Stimulated activated CD8-positive, alpha-beta memory T cell treated with anti-CD3 and anti-CD28 coated beads, Interleukin-7, amount 100 ng/mL, for 24 hours (primary cell): ENCODE measurements at places on chromosomes 5 and 9.

- DNase-seq, result no peak
Measured at GRCh38 chr5:23014266-23014665, 161.1 kb upstream of the CDH12 start.

- no peak for DNase-seq
Measured at GRCh38 chr9:124016175-124017050, 4.8 kb downstream of the LHX2 start.

- DNase-seq, result no peak
Measured at GRCh38 chr5:178826216-178826615, 33.5 kb upstream of the ZNF354B start.

DNA sequence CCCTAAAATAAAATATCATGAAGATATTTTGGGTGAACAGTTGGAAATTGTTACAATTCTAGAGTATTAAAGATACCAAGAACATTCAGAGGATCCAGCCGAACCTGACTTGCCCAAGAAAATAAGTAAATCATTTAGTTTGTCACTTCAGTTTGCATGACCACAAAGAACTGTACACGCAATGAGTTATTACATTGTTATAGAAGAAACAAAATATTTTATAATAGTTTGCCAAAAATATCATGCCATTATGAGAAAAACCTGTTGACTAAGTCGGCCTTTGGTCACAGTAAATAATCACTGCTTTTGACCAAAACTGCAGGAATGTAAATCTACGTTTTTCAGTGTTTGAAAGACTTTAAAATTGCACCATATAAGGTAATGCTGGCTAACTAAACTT, 27.9 kb downstream of the TRIO start:
- DNase-seq, result no peak

GRCh38 chr5:61735995-61736394, 403.9 kb downstream of the ZSWIM6 start:
- DNase-seq, result no peak

DNA sequence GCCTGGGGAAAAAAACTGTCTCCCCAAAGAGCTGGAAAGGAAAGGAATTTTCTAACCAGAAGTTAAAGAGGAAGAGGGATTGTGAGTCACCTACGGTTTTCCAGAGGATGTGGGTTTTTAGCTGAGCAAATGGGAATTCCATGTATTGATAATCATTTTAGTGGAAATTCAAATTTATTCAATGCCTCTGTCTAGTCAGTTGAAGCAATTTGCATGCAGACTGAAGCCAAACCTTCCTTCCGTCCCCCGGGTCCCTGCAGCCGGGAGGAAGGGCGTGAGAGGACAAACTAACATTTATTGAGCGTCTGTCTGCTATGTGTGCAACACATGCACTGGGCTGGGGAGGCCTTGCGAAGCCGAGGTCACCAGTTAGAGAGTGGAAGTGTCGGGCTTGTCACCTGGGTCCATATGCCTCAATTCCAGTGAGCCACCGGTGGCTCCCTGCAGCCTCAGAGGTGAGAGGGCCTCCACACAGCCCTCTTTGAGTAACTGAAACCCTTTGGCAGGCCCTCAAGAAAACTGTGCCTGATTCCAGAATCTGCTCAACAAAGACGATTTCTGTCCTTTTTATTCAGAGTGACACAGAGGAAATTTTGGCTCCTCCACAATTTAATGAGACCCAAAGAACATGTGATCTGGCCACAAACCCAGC, 70.3 kb downstream of the COL27A1 start:
- no peak for DNase-seq

- DNase-seq, result no peak
Measured at GRCh38 chr5:172820046-172820767, 13.8 kb upstream of the ERGIC1 start.

- DNase-seq, result no peak
Measured at GRCh38 chr5:66013397-66013796, 87.0 kb downstream of the ERBIN start.

- DNase-seq, result no peak
Measured at GRCh38 chr9:3549225-3549624, 23.4 kb upstream of the RFX3 start.

GRCh38 chr9:22307013-22307711, 139.5 kb upstream of the DMRTA1 start:
- DNase-seq, result no peak

DNA sequence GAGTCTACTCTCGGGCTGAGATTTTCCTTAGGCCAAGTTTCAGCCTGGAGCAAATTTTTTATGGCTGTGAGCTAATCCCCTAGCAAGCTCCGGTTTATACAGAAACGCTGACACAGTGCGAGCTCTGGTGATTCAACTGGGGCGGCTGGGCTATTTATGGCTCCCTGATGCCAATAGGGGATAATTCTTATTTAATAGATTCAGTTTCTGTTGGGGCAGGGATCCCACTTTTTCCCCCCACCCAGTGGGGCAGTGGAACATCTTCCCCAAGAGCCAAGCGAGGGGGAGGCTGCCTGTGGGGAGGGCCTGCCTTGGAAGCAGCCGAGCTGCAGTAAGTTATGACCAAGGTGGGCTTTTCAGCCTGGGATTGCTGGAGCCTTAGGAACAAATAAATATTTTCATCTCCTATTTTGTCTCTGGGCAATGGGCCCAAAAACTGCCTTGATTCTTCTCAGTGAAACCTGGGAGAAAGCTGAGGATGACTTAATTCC, 129.1 kb downstream of the MACROH2A1 start:
- DNase-seq, result no peak

DNA sequence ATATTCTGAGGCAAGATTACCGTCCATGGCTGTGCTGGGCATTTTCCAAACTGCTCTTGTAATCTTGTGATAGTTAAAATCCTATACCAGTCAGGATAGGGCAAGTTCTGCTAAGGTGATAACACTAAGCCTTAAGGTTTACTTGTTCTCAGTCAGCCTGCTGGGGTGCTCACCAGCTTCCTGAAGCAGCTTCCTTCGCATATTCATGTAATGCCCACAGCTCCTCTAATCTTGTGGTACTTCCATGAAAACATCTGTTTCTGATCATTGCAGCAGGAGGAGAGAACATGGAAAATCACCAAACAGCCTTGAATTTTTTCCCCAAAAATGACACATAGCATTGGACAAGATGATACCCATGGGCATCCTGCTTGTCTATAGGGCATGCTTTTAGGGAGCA, 473.2 kb downstream of the MED10 start:
- DNase-seq, result no peak

GRCh38 chr9:99870126-99870525, 36.3 kb upstream of the STX17 start:
- DNase-seq, result no peak

GRCh38 chr9:112380102-112380824, at the start of gene HSDL2:
TSS of gene HSDL2 (plus strand) at chr9:112380108. CDS start at chr9:112380164, 56 bp downstream.
- no peak for DNase-seq

GRCh38 chr5:73687357-73687756, 61.4 kb downstream of the ARHGEF28 start:
- DNase-seq, result no peak

DNA sequence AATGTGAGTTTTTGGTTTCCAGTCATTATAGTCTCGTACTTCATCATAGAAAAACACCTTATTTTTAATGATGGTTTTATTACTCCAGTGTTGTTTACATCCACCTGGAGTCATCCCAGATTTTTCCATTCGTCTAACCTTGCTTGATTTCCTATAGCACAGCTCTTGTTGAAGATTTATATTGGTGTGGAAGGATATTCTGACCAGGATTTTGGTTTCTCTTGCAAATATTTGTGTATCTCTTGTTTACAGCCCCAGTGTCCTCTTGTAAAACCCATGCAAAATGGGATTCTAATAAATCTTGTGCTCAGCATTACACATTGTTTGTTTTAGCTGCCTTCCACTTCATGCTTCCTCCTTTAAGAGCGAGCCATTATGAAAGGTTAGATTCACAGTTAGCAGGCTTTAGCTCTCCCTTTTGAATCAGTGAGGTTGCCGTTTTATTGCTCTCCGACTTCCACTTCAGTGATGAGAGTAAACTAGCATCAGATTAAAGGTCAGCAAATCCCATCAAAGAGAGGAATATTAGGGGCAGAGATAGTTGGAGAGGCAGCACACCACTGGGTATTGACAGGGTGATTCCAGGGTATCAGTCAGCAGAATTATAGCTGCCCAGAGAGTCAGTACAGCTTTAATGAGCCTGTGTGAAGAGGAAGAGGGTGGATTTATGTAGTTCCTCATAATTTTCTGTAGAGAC, 157.1 kb downstream of the PBX3 start:
- no peak for DNase-seq

DNA sequence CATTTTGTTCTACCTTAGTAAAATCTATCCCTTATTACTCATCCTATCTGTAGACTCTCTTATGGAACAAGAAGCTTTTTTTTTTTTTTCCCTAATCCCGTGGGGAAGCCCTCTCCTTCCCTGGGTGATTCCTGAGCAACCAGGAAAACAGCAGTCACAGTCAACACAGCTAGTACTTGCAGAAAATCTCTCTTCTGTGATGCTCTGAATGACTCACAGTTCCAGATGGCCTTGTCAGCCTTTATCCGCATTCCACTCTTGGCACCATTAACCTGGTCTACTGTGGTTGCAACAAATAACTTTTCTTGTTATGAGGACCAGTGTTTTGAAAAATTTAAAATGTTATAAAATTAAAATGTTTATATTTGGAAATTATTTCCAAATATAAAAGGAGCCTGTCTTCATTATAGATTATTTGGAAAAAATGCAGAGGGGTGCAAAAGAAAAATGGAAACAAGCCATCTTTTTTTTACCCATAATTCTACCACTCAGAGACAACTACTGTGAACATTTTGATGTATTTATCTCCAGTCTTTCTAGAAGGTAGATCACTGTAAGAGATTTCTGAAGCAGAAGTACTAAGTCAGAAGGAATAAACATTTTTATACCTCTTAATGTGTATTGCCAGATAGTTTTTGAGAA, 486.7 kb downstream of the RAB3C start:
- DNase-seq, result no peak

DNA sequence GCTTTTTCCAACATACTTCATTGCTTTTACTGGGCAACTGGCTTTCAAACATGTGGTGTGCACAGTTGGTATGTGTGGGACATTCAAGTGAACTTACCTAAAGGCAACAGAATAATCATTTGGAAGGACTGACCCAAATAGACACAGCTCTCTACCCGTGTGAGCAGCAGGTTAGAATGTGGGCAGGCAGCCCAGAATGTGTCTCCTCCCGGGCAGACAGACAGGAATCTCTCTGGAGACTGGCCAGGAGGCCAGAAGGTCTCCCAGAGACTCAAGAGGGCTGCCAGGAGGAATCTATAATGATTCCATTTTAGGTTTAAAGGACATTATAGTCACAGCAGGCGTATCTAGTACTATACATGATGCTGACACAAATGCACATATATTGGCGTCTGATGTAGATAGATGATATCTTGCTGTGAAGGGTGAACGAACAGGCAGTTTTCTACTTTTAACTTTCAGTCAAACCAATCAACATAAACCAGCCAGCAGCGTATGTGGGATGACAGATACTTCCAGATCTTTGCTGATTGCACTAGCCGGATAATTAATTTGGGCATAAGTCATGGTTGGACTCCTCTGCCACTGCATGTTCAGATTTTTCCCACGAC, 297.4 kb upstream of the ZNF608 start:
- no peak for DNase-seq

DNA sequence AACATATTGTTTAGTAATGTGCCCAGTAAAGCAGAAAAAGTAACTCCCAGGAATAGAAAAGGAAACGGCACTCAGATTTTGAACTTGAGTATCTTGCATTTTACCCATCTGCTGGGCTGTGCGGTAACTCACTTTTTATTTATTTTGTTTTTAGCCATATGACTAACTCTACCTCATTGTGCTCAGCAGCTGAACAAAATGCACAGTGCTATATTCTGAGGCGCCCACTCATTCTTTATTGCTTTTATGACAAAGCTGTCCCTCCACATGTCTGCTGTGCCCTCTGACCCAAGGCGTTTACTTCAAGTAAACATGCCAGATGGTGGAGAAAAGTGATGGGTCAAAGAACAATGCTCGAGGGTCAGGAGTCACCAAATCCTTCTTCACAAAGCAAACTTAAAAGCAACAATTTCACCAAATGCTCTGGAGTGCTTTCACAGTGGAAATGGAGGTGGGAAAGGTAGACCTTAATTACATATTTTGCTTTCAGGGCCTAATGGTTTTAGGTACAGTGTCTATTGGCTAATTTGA, 215.2 kb upstream of the ELAVL2 start:
- no peak for DNase-seq

- peak; percentile 23 for DNase-seq
Measured at GRCh38 chr5:173781816-173782670, 106.1 kb upstream of the CPEB4 start.

DNA sequence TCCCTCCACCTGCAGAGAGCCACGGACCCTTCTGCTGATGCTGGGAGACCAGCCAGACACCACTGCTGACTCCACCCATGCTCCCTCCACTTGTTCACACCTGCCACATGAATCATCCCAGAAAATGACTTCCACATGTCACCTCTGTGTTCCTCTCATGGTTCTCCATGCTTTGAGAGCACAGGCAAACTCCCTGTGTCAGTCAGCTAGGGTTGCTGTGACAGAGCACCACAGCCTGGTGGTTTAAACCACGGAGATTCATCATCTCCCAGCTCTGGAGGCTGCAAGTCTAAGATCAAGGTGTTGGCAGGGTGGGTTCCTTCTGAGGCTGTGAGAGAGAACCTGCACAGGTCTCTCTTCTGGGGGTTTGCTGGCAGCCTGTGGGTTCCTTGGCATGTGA, 381.4 kb downstream of the GADD45G start:
- DNase-seq, result no peak

- DNase-seq, result no peak
Measured at GRCh38 chr5:7856855-7857254, 5.9 kb upstream of the CFAP90 start.

GRCh38 chr9:112328545-112328944, 4.9 kb downstream of the PTBP3 start:
- no peak for DNase-seq

GRCh38 chr9:130245474-130245873, 20.1 kb upstream of the HMCN2 start:
- no peak for DNase-seq

DNA sequence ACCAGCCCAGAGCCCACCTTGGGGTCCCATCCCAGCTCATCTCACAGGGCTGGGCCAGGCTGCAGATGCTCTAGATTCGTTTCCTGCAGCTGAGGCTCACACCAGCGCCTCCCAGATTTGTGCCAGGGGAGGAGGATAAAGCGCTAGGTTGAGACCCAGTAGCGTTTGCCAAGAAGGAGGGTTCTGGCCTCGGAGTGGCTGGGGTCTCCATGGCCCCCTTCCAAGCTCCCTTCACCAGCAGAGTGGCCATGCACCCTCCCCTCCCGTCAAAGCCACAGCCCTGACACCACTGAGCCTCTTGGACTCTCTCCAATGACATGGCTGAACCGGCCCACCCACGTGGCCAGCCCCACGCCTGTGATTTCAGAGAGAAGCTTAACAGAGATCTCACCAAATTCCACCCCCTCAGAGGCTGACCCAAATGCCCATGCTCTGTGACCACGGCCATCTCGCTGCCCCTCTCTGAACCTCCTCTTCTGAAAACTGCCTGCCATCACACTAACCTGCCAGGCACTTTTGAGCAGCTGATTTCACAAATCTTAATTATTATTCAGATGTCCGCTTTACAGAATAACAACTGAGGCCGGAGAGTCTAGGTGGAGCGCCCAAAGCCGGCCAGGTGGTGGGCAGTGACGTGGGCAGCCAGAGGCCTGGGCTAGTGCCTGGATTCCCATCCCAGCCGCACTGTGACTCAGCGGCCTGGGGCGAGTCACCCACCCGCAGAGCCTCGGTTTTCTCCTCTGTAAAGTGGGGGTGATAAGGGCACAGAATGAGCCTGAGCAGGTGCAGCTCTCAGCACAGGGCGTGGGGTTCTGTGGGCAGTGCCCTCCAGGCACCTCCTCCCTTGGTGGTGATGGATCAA, 155.7 kb downstream of the C9orf50 start:
- no peak for DNase-seq
